Keratinocyte (primary cell): ENCODE measurements at places on chromosomes 1 and 21.

- no peaks in the 10 kb centered on the region for H3K27me3 ChIP-seq
- no peak for DNase-seq
- H3K27ac ChIP-seq, result no peak overlapping the region
- no peak overlapping the region for H3K4me3 ChIP-seq
- no peaks in the 10 kb centered on the region for H3K36me3 ChIP-seq
Observed at GRCh38 chr1:107609808-107610207, 355.2 kb downstream of the VAV3 start.

GRCh38 chr1:206674745-206675175 lies 9.9 kb upstream of the MAPKAPK2 start:
- DNase-seq, result peak; percentile 58
- H3K4me1 ChIP-seq, result peaks cover 25% of the 10 kb centered on the region
- H3K27ac ChIP-seq, result peak overlapping the region; percentile 85
- no peak overlapping the region for H3K4me3 ChIP-seq

- no peak overlapping the region for H3K4me3 ChIP-seq
- no peaks in the 10 kb centered on the region for H3K36me3 ChIP-seq
- no peak for DNase-seq
- peaks cover 4% of the 10 kb centered on the region for H3K27me3 ChIP-seq
- peaks cover 4% of the 10 kb centered on the region for H3K4me1 ChIP-seq
- no peak overlapping the region for H3K27ac ChIP-seq
Observed at GRCh38 chr1:203346060-203346768, 4.7 kb downstream of the FMOD start.

DNA sequence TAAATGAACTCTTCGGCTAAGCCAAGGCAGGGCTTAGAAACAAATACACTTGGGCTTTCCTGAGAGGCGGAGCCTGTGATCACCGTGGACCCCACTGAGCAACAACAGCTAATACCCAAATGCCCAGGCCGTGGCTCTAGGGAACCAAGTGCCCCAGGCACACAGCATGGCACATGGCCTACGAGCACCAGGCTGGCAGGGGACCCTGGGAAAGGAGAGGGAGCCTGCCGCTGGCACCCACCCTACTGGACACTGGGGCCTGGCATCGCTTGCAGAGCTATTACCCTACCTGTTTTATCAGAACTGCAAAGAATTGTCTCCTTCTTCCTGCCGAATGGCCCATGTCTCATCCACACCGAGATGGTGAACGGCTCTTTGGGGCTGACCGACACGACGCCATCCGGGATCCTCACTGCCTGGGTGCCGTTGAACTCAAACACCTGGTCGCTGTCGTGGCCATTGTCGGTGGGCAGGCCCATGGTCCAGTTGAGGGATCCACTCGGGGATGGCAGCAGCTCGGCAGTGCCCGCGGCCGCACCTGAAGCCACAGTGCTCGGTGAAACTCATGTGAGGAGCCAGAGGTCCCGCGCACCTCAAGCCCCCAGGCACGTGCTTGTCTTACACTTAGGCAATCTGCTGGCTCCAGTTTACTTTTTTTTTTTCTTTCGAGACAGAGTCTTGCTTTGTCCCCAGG lies 79.5 kb downstream of the CLSTN1 start:
- no peak overlapping the region for H3K27ac ChIP-seq
- no peaks in the 10 kb centered on the region for H3K4me1 ChIP-seq
- no peaks in the 10 kb centered on the region for H3K27me3 ChIP-seq
- H3K36me3 ChIP-seq, result peaks cover 52% of the 10 kb centered on the region

GRCh38 chr1:203321273-203322052 lies 16.1 kb downstream of the BTG2 start:
- no peak for DNase-seq
- H3K36me3 ChIP-seq, result no peaks in the 10 kb centered on the region
- H3K4me1 ChIP-seq, result peaks cover 13% of the 10 kb centered on the region
- H3K4me3 ChIP-seq, result no peak overlapping the region
- H3K27me3 ChIP-seq, result peaks cover 3% of the 10 kb centered on the region
- H3K27ac ChIP-seq, result no peak overlapping the region

DNA sequence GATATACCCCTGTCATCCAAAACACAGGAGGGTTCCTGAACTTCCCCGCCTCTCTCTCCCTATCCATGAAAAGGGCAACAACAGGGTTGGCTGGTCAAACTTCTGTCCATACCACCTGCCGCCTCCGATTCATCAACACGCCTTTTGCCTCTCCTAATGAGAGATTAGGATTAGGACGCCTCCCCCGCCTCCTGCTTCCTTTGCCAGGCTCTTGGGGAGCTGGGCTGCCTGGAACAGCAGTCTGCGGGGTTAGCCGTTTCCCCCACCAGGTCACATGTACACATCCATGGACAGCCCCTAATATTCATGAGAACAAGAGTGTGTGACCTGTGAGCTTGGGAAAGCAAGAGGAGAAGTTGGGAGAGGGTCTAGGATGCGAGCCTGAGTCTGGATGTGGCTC lies 2.3 kb upstream of the OPTC start:
- H3K36me3 ChIP-seq, result no peaks in the 10 kb centered on the region
- peaks cover 4% of the 10 kb centered on the region for H3K27me3 ChIP-seq
- H3K4me3 ChIP-seq, result no peak overlapping the region
- no peak overlapping the region for H3K27ac ChIP-seq

GRCh38 chr1:27098431-27099134 lies 56.3 kb downstream of the SLC9A1 start:
- peaks cover 30% of the 10 kb centered on the region for H3K4me1 ChIP-seq
- no peak for DNase-seq
- H3K27me3 ChIP-seq, result no peaks in the 10 kb centered on the region
- H3K27ac ChIP-seq, result peak overlapping the region; percentile 76

GRCh38 chr1:70426154-70427131 lies 15.4 kb downstream of the CTH start:
- H3K27me3 ChIP-seq, result no peaks in the 10 kb centered on the region
- peak; percentile 62 for DNase-seq
- peaks cover 21% of the 10 kb centered on the region for H3K4me1 ChIP-seq
- H3K27ac ChIP-seq, result peak overlapping the region; percentile 66
- peak overlapping the region; percentile 0 for H3K4me3 ChIP-seq
- H3K36me3 ChIP-seq, result no peaks in the 10 kb centered on the region

DNA sequence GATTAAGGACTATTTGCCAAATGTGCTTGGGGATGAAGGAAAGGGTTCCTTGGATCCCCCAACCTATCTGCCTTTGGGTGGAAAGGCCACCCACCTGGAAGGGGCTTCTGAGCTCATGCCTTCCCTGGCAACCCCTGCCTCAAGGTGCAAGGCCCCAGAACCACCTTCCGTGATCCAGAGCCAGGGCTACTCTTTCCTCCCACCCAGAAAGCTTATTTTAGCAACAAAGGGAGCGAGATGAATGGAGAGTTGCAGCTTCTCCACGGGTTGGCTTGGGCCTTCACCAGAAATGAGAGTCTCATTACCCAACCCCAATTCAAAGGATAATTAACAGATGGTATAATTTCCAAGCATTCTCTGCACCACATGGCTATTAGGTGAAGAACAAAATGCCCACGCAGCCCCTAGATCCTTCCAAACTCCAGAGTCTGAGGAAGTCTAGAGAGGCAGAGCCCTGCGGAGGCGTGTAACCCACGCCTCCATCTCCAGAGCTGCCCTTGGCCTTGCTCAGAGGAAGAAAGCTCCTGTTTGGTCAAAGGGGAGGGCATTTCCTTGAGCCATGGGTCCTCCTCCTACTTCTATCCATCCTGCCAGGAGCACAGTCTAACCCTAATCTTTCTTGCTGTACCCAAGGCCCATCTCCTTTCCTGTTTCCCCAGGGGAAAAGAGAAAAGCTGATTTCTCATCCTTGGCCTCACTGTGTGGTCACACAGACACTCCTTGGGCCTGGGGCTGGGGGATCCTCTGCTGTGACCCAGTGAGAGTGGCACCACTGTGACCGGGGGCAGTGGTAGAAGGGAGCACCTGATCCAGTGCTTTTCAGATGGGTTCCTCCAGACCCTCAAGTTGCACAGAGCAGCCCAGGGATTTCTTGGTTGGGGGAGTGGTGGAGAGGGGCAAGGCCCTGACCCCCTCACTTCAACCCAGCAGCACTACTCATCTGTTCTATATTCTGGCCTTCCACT lies 1.7 kb upstream of the CELSR2 start:
- no peak overlapping the region for H3K27ac ChIP-seq
- H3K4me1 ChIP-seq, result peaks cover 8% of the 10 kb centered on the region
- no peak for DNase-seq
- H3K36me3 ChIP-seq, result peaks cover 12% of the 10 kb centered on the region
- no peaks in the 10 kb centered on the region for H3K27me3 ChIP-seq

DNA sequence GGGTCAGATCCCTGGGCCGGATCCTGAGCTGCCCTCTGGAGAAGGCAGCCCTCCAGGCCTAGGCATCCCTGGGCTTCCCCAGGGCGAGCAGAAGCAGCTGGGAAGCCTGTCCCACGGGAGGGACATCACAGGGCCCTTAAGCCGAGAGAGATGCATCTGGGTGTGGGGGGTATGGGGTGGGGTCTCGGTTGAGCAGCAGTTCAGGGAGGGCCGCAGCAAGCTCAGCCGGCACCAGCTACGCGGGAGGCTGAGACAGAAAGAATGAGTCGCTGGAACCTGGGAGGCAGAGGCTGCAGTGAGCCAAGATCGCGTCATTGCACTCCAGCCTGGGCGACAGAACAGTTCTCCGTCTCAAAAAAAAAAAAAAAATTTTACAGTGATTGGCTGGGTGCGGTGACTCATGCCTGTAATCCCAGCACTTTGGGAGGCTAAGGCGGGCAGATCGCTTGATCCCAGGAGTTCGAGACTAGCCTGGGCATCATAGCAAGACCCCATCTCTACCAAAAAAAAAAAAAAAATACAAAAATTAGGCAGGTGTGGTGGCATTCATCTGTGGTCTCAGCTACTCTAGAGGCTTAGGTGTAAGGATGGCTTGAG lies 37.7 kb downstream of the RRP1 start:
- H3K27ac ChIP-seq, result no peak overlapping the region
- H3K27me3 ChIP-seq, result peaks cover 22% of the 10 kb centered on the region
- peaks cover 4% of the 10 kb centered on the region for H3K4me1 ChIP-seq

GRCh38 chr1:85230305-85230977 lies 29.0 kb downstream of the C1orf52 start:
- no peak overlapping the region for H3K27ac ChIP-seq
- peaks cover 7% of the 10 kb centered on the region for H3K4me1 ChIP-seq
- DNase-seq, result no peak
- no peaks in the 10 kb centered on the region for H3K27me3 ChIP-seq

GRCh38 chr1:39043513-39043912 lies 17.4 kb downstream of the NDUFS5 start:
- H3K4me1 ChIP-seq, result no peaks in the 10 kb centered on the region
- peaks cover 5% of the 10 kb centered on the region for H3K36me3 ChIP-seq
- H3K27me3 ChIP-seq, result no peaks in the 10 kb centered on the region
- no peak overlapping the region for H3K4me3 ChIP-seq
- DNase-seq, result no peak
